Sigmoid colon (tissue), 7 donors: ENCODE measurements at places on chromosomes 4 and X. TPM values are rescaled to one million over a fixed set of nuclear protein-coding genes. Genes with fewer than 3 reads are reported as not detected.

GRCh38 chr4:144787365-144788258 lies 141.7 kb downstream of the HHIP start:
- H3K36me3 ChIP-seq: no peaks in the 10 kb centered on the region
- no peak for DNase-seq
- H3K4me3 ChIP-seq: no peak overlapping the region
- H3K27me3 ChIP-seq: no peaks in the 10 kb centered on the region
- H3K27ac ChIP-seq: no peak overlapping the region

DNA sequence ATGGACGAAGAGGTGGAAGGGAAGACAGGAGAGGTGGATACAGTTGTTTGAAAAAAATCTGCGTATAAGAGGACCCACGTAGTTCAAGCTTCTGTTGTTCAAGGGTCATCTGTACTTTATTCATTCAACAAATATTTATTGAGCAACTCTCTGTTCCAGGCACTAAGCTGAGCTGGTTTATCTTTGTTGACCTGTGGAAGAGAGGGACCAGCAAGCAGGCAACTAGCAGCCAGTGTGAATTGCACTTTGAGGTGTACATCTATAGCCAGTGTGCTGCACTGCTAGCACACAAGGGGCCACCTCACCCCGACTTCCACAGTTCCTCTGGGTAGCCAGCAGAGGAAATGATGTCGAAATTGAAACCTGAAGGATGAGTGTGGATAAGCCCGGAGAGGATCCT lies 191.4 kb downstream of the SOWAHB start:
- peaks cover 54% of the 10 kb centered on the region for H3K4me1 ChIP-seq
- no peak for DNase-seq
- no peak overlapping the region for H3K4me3 ChIP-seq

GRCh38 chr4:10831727-10832408 lies 147.3 kb upstream of the CLNK start:
- H3K4me3 ChIP-seq: no peak overlapping the region
- H3K27ac ChIP-seq: no peak overlapping the region
- H3K27me3 ChIP-seq: no peaks in the 10 kb centered on the region
- DNase-seq: no peak
- H3K36me3 ChIP-seq: no peaks in the 10 kb centered on the region
- no peaks in the 10 kb centered on the region for H3K4me1 ChIP-seq

GRCh38 chr4:7777871-7778509 lies 161.7 kb downstream of the AFAP1 start:
- H3K4me3 ChIP-seq: no peak overlapping the region
- peak overlapping the region; percentile 77 for H3K27ac ChIP-seq
- H3K27me3 ChIP-seq: no peaks in the 10 kb centered on the region
- H3K4me1 ChIP-seq: peaks cover 57% of the 10 kb centered on the region

- H3K27ac ChIP-seq: no peak overlapping the region
- no peaks in the 10 kb centered on the region for H3K36me3 ChIP-seq
- H3K27me3 ChIP-seq: peaks cover 3% of the 10 kb centered on the region
Observed at GRCh38 chrX:111100191-111100590, 4.2 kb downstream of the PAK3 start.

- no peak for DNase-seq
- H3K36me3 ChIP-seq: no peaks in the 10 kb centered on the region
- H3K27me3 ChIP-seq: no peaks in the 10 kb centered on the region
- H3K27ac ChIP-seq: no peak overlapping the region
- H3K4me3 ChIP-seq: no peak overlapping the region
Observed at GRCh38 chr4:65656008-65656407, 14.3 kb downstream of the EPHA5 start.

DNA sequence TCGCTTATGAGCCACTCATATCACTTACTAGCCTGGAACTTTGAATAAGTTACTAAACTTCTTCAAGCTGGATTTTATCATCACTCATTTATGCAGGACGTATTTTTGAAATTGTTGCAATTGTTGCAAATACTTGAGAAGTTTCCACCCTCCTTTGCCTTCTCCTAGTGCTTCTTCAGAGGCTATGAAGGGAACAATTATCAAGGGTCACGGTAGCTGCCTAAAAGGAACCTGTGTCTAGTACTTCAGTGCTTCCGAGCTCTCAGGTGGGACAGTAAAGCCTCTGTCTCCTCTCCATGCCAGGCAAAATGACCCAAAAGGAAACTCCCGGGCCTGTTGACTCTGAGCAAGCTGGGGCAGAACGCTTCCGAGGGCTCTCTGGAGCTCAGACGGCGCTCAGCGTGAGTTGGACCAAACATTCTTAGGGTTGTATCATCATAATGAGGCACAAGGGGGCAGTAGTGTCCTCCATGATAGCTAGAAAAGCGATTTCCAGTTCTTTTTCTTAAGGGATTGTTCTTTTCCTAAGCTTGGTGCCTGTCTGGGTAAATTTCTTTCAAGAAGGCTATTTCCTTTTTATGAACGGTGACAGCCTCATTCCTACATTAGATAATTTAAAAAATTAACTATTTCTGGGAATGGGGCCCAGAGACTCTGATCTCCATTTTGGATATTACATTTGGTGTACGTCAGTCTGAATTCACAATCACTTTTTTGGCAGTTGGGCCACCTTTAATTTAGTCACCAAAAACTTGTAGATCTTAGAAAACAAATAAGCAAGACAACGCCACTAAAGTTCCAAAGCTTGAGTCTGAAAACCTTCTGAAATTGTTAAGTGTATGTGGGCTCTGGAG lies 73.1 kb downstream of the PACRGL start:
- peaks cover 24% of the 10 kb centered on the region for H3K4me1 ChIP-seq
- H3K27ac ChIP-seq: peak overlapping the region; percentile 20
- peak; percentile 71 for DNase-seq

DNA sequence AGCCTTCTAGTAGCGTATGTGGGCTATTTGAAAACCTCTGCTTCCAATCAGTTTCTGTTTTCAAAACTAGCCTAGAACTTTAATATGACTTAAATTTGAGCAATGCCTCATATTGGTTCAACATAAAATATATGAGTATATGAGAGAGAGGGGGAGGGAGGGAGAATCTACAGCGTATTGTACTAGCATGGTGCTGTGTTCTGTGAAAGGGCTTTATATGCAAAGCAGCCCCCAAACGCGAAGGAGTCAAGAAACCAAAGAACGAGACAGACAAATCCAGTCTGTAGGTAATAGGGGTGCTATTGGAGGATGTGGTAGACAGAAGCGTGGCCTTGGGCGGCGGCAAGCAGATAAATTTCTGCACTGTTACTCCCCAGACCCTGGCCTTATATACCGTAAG lies 784 bp upstream of the ANXA5 start:
- H3K4me1 ChIP-seq: peaks cover 34% of the 10 kb centered on the region
- no peaks in the 10 kb centered on the region for H3K36me3 ChIP-seq
- DNase-seq: no peak

DNA sequence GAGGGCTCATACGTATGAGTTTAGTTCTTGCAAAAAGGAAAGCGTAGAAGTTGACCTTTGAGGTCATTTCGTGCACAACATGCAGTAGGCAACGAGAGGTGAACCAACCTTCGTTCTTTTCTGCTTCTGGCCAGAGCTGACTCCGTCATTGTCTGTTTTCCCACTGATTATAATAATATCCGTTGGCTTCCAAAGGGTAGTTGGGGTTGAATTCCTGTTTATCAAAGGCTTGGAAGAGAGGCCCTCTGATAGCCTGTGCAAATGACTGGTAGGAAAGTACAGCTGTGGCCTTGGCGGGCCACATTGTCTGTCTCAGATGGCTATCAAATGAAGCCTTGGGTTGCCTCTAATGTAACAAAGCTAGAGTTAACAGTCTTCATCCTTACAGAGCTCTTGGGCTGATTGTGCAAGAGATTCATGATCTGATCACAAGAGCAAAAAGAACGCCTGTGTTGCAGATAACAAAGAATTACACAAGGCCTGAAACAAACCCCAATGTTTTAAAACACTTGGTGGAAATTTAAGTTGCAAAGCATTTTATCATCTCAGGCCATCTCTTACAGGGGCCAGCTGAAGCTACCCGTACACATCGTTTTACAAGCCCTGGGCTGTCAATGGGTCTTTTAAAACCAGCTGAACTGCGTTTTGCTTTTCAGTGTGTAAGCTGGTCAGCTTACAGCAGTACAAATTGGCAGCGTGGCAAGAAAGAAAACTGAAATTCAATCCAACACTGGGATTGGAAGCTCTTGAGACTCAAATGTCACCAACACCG lies 46.1 kb upstream of the FAM9C start:
- H3K4me3 ChIP-seq: no peak overlapping the region
- DNase-seq: no peak
- H3K27me3 ChIP-seq: no peaks in the 10 kb centered on the region
- no peaks in the 10 kb centered on the region for H3K36me3 ChIP-seq
- peaks cover 5% of the 10 kb centered on the region for H3K4me1 ChIP-seq
- peak overlapping the region; percentile 48 for H3K27ac ChIP-seq

GRCh38 chr4:23818097-23818885 lies 71.6 kb downstream of the PPARGC1A start:
- H3K27ac ChIP-seq: no peak overlapping the region
- no peaks in the 10 kb centered on the region for H3K4me1 ChIP-seq
- H3K4me3 ChIP-seq: no peak overlapping the region
- DNase-seq: no peak

TENM3 gene
- 46.7 TPM for total RNA-seq
